RPMI8226 (cell line): ENCODE measurements at places on chromosomes 11 and 22.
A peak's percentile ranks its signal among the peaks of the same experiment; 100 is the strongest.

- peak; percentile 79 for DNase-seq
Measured at GRCh38 chr11:117817368-117818040, 7.0 kb downstream of the FXYD2 start.

DNA sequence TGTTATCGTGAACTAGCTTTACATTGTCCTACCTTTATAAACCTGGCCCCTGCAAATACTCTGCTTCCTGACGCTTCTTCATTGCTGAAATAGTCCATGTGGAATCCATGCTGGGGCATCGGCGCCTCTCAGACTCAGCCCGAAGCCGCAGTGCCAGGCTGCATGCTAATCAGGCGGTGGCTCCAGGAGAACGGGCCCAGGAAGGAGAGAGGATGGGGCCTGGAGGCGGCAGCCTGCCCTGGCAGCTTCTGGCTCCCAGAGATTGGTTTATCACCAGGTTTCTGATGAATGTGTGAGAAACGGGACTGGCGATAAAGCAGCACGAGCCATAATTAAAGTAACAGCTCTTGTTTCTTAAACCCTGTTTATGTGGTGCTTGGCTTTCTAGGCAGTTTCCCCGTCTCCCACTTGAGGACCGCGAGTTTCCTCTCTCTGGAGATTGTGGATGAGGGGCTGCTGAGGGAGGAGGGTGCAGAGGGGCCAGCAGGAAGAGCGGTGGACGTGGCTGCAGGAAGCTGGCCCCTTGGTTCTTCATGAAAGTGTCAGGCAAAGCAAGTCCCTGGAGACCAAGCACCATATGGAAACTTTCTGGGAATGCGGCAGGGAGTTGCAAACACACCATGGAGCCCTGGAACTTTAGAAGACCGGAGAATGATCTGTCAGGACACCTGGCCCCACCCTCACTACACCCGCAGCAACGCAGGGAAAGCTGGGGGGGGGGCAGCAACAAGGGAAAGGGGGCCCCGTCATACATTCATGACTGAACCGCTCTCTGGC is 93.4 kb downstream of the NTM start:
- DNase-seq = no peak

DNA sequence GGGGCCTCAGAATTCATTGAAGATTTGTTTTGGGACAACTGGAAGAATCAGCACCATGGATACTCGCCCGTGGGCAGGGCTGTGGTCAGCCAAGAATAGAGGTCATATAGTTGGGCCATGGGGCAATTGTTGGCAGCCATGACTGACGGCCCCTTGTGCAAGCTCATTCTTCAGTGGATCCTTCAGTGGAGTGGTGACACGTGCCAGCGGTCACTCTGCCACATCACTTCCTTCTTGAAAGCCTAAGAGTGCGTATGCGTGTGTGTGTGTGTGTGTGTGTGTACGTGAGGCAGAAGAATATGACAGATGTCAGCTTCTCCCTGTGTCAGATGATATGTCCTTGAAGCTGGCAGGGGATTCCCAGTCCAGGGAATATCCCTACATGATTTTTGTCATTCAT is 1.8 kb upstream of the IL18BP start:
- DNase-seq = no peak

DNA sequence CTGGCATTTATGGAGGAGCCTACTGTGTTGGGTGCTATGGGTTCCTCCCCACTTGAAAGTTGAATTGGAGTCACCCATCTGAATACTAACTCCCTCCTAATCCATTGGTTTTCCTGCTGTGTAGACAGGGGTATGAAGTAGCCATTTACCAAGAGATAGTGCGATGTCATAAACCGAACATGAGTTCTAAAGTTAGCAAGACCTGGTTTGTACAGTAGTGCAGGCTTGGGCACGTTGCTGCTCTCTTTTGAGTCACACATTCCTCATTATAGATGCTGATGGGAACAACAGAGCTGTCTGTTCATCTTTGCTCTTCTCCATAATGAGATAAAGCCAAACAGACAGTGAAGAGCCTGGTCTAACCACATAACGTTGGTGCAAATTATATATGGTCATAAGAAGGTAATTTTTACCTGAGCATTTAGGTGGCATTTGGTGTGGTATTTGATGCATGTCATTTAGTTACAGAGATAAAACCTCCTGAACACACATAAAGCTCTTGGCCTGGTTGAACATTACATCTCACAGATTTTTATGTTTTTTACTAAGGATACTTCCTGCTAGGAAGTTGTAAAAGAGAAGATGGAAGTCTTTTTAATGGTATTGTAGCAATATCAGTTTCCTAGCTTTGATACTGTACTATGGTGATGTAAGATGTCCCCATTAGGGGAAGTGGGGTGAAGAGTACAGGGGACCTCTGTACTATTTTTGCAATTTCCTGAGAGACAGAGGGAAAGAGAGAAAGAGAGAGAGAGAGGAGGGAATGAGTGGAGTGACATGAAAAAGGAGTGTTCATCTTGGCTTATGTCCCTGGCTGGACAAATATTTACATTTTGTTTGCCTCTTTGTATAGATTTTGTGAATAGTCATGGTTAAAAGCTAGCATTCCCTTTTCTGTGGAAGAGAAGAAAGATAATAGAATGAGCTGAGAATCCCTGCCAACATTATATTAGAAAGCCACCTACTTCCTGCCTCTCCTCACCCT is 27.9 kb downstream of the GRAP2 start:
- no peak for DNase-seq

DNA sequence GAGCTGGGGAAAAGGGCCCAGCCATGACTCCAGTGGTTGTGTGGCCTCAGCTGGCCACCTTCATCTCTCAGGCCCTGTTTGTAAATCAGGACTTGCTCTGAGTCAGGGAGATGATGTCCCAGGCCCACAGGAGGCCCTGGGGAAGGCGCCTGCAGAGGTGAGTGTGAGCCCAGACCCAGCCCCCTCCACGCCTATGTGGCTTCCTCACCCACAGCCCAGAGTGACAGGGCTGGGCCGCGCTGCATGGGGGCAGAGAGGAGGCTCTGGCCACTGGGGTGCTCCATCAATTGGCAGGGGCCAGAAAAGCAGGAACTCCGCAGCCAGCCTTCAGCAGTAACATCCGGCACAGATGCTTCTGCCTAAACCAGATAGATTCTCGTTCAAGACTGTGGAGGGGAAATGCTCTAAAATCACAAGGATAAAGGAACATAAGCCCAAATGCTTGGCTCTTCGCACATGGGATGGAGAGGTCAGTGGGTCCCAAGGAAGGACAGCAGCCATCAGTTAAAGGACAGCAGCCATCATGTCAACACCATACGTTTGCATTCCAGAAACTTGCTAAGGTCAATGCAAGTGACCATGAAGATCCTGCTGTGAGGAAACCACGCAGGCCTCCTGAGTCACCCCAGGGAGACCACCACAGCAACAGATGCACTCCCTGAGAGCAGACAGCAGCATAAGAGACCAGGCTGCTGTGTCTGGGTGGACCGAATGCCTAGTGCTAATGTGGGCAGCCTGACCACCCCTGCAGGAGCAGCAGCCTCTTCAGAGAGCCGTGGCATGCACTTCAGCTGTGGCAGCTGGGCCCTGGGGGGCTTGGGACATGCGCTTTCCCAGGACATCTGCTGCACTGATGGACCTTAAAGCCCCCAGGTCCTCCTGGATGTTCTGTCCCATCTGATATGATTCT is 28.3 kb downstream of the OSBPL5 start:
- DNase-seq = no peak

DNA sequence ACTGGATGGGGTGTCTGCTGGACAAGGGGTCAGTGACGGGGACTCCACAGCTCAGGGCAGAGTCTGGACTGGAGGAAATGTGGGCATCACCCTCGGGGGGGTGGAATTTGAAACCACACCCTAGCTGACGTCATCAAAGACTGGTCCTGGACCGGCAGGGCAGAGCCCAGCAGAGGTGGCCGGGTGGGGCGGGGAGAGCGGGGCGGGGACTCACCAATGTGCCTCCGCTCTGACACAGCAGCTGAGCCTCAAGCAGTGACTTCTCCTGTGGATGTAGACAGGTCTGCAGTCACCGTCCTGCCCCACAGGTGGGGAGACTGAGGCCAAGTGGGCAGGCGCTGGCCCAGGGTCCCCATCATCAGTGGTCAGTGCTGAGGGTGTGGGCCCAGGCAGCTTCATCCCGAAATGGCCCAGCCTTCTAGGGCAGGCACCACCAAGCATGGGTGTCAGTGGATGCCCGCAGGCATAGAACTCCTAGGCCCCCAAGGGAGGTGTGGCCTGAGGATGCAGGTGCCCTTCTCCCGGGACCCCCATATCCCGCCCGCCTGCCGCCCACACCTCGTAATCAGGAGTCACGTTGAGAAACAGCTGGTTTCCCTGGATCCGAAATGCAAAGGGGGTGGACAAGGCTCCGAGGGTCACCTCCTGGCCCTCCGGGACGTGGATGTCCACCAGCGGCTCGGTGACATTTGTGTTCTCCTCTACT is 603 bp downstream of the CDHR5 start:
- DNase-seq = no peak

DNA sequence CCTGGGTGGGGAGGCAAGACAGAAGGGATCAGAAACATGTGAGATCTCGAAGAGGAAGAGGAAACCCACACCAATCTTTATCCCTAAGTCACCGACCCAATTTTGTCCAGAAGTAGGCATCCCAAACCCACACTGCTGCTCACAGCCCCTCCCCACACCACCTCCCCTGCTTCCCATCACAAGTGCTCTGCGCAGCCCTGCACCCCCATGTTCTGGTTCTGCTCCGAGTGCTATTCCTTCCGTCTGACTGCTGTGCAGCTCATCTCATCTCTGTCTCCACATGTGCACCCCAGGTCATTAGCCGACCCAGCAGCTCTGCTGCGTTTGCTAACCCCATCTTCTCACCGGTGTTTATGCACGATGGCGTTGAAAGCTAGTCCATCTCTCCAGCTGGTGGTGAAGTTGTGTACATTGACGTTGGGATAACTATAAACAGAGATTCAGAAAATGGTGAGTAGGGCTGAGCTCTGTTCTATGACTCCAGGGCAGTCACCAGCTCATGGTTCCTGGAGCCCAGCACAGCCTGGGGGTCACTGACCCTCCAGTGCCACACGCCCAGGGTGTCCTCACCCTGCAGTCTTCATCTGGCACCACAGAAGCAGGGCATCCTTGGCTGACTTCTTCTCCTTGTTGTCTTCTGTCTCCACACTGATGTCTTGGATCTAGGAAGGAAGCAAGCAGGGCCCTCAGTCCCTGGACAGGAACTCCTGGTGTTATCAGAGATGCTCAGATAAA is 15.1 kb downstream of the SPTBN2 start:
- DNase-seq = no peak
